Esophagus squamous epithelium (tissue), 5 donors: ENCODE measurements at places on chromosomes 2 and 18.

DNA sequence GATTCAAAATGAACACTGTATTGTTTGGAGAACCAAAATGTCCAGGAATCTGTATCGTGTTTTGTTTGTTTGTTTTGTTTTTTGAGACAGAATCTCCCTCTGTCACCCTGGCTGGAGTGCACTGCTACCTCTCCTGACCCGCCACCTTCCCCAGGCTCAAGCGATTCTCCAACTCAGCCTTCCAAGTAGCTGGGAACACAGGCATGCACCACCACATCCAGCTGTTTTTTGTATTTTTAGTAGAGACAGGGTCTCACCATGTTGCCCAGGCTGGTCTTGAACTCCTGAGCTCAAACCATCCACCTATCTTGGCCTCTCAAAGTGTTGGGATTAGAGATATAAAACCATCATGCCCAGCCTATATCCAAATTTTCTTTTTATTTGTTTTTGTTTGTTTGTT is 74.6 kb downstream of the KYNU start:
- DNase-seq = no peak

GRCh38 chr18:24180048-24180447 is 41.2 kb downstream of the CABYR start:
- DNase-seq = no peak

DNA sequence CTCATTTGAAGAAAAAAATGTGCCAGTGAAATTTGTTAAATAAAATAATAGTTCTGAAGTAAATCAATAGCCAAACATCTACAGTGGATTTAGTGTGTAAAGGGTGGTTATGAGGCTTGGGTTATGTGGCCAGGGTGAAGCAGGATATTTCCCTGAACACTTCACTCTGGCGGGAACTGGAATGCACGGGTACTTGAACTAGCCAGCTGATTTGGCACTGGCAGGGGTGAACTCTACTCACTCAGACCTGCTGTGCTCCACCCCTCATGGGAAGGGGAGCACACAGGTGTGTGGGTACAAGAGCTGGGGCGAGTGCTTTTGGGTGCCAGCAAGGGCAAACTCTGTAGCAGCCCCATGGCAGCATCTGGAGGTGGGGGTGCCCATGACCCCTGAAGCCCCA is 278.2 kb downstream of the CALCRL start:
- DNase-seq = no peak

- no peak for DNase-seq
Observed at GRCh38 chr18:2909431-2910140, 62.8 kb downstream of the EMILIN2 start.

- no peak for DNase-seq
Observed at GRCh38 chr2:21024198-21024597, 19.7 kb downstream of the APOB start.

- no peak for DNase-seq
Observed at GRCh38 chr2:161139098-161139987, 20.9 kb upstream of the TANK start.

GRCh38 chr2:206259376-206260187 is 14.9 kb upstream of the ZDBF2 start:
- no peak for DNase-seq

- DNase-seq = no peak
Observed at GRCh38 chr2:101842471-101842870, 145.0 kb downstream of the MAP4K4 start.

GRCh38 chr2:159549234-159549633 is 67.1 kb downstream of the BAZ2B start:
- DNase-seq = no peak

DNA sequence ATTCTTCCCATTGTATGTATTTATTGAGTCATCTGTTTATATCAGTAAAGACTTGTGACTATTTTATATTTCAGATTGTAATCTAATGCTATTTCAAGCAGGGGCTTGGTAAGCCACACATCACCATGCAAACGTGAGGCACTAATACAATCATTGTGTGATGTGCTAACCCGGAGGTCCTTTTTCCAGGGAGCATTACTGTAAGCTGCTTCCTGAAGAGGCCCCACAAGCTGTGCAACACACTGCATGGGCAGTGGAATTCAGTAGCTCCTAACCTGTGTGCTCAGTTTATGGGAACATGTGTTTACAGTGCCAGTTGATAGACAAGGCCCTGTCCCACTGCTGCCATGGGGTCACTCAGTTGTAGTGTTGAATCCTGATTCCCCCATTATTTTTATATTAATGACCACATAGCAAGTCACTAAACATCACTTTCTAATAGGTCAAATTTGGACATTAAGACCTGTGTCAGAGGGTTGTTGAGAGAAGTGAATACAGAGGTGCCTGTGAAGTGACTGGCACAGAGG is 162.9 kb downstream of the FHOD3 start:
- no peak for DNase-seq

DNA sequence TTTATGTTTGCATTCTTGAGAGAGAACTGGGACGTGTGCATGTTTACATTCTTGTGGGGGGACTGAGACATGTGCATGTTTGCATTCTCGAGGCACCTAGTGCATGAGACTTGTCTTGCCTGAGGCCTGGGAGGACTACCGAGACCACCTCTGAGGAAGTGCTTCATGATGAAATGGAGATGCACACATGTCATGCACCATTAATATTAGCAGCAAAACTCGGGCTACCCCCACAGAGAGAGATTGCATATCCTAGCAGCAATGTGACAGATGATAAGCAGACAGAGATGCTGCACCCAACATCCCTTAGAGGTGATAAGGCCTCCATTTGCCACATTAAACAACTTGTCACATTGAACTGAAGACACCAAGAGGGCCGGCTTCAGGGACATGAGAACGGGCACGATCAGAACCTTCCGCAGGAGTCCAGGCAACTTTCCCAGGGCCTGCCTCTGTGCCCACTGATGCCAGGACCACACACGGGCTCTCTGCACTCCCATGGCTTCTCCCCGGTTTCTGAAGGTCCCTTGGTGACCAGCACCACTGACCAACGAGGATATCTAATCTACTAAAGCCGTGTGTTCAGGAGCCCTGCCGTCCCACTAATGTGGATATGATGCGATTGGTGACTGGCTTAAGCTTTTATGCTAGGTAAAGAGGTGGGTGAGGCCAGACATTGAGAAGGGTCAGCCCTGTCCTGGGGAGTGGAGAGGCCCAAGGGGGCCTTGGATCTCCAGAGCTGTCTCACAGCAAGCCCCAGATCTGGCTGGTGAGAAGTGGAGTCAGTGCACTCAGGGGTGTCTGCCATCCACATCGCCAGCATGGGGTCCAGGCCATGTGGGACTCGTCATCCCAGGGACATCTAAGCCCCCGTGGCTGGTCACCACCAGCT is 208.3 kb downstream of the NDUFA10 start:
- no peak for DNase-seq

DNA sequence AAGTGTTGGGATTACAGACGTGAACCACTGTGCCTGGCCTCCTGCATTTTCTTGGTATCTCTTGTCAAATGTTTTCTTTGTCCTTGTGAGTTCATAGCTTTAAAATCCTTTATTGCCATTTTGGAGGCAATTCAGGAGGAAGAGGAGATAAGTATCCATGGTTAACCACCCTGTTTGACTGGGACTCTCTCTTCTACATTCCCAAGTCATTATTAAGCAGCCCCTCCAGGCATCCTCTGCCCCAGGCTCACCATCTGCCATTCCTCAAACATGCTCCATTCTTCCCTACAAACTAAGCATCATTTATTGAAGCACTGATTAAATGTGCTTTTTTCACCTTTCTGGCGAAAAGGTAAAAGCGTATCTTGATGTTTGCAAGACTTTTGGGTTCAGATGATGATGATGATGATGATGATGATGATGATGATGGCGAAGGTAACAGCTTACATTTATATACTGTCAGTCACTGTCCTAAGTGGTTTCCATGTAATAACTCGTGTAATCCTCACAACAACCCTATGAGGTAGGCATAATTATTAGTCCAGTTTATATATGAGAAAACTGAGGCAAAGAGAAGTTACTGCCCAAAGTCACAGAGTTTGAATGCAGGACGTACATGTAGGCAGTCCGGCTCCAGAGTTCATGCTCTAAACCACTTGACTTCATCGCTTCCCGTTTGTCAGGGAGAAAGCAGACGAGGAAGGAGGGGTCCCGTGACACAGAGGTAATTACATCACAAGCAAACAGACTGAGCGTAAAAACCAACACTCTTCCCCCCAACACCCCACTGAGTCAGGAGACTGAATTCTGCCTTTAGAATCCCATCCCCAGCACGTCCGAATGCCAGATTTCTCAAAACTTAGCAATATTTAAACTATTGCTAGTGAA is 69.7 kb upstream of the ACKR3 start:
- DNase-seq = no peak

GRCh38 chr2:72991980-72992733 is 74.8 kb downstream of the EMX1 start:
- DNase-seq = no peak

- DNase-seq = no peak
Observed at GRCh38 chr2:215427585-215427984, 8.3 kb downstream of the FN1 start.

GRCh38 chr2:36559221-36559942 is 38.6 kb downstream of the FEZ2 start:
- no peak for DNase-seq

- no peak for DNase-seq
Observed at GRCh38 chr2:194674043-194674442, 983.0 kb upstream of the SLC39A10 start.

- DNase-seq = no peak
Observed at GRCh38 chr18:63446266-63446665, 24.0 kb upstream of the VPS4B start.

DNA sequence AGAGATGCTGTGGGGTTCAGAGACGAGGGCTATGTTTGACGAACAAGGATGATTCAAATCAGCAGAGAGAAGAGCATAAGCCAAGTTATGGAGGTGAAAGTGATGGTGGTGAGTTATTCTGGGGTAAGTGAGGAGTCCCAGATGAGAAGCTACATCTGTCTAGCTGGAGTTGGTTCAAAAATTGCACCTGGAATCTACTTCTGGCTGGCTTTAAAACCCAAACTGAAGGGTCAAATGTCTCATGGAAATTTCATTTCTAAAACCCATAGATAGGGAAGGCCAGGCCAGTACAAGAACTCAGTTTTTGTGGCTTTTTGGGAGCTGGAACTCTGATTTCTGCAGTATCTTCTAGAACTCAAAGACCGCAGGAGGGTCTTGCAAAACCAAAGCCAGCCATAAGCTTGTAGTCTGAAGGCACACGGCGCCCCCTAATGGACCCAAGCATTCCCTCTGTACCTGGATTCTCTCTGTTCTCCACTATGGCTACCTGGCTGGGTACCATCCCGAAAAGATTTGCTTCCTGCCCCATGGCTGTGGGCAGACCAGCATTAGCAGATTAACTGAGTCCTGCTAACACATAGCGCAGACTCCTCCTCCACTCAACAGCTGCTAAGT is 229.1 kb upstream of the SLC14A2 start:
- no peak for DNase-seq

DNA sequence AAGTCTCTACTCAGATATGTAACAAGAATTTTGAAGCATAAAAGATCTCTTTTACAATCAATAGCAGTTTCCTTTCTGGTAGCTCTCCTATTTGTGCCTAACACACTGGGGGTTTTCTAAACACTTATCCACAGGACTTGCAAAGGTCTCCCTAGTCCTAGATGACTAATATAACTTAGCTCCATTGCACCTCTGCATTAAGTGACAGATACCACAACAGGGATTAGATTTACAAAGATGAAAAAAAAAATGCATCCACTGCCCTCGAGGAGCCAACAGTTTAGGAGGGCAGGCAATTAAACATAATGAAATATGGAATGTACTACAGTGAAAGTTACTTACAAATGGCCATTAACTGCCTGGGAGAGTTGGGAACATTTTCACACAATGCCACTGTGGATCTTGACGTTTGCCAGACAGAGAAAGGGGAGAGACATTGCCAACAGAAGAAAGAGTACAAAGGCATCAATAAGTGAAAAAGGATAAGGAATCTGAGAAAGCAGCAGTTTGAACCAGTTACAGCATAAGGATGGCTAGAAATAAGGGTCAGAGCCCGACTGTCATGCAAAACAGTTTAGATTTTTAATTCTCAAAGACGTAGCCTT is 14.3 kb downstream of the PPP3R1 start:
- DNase-seq = no peak

DNA sequence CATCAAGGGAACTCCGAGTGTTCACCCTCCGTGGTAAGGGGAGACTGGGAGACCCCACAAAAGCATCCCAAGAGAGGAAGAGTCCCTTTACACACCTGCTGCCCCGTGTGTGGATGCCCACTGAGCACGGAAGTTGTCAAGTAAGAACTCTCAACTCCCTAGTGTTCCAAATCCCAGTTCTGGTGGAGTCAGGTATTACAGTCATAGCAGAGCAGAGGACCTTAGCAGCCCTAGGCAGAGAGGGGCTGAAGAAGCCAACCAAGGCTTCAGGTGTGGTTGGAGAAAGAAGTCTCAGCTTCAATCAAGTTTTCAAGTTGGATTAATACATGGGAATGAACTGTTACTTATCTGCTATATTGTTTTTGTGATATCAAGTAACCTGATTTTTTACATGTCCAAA is 512.5 kb downstream of the RNF144A start:
- DNase-seq = no peak

DNA sequence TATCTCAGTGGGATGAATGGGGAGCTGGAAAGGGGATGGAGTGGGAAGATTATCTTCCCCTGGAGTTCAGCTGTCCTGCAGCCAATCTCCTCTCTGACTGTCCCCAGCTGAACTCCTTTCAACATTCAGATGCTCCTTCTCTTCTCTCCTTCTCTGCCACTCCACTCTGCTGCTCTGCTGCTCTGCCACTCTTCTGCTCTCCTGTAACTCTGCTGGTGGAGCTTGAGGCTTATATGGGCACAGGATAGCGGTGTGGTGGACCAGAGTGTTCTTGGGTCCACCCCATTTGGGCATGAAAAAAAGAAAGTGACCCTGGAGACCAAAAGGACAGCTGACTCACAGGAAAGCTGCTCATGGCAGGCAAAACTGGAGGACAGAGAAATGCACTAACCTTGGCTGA is 26.6 kb downstream of the FAHD2B start:
- no peak for DNase-seq

GRCh38 chr2:45669032-45669486 is 17.6 kb downstream of the PRKCE start:
- DNase-seq = no peak

GRCh38 chr18:46283268-46283667 is 179.1 kb downstream of the HAUS1 start:
- no peak for DNase-seq
